ENCODE measurements at places on chromosomes 6 and 20. TPM values are rescaled to one million over a fixed set of nuclear protein-coding genes. Genes with fewer than 3 reads are reported as not detected.

BCAS1 gene
- 4.0 TPM for total RNA-seq

RTN4IP1 gene
- 5.6 TPM for total RNA-seq

CRISP2 gene
- total RNA-seq, result 4.0 TPM

CALHM4 gene
- total RNA-seq, result not detected

DNA sequence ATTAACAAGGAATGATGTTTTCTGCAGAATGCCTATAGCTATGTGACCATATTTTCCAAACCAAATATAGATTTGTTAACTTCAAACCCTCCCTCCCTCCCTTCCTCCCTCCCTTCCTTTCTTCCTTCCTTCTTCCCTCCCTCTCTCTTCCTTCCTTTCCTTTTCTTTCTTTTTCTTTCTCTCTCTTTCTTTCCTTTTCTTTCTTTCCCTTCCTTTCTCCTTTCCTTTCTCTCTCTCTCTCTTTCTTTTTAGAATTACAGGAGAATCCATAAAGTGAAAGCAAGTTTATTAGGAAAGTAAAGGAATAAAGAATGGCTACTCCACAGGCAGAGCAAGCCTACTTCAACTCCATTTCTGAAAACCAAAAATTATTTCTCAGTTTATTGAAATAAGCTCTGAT is 153.0 kb downstream of the AHI1 start:
- no peak for DNase-seq
- no peak overlapping the region for H3K27ac ChIP-seq
- no peak overlapping the region for H3K4me3 ChIP-seq
- no peaks in the 10 kb centered on the region for H3K4me1 ChIP-seq
- no peaks in the 10 kb centered on the region for H3K27me3 ChIP-seq
- H3K36me3 ChIP-seq, result no peaks in the 10 kb centered on the region

DNA sequence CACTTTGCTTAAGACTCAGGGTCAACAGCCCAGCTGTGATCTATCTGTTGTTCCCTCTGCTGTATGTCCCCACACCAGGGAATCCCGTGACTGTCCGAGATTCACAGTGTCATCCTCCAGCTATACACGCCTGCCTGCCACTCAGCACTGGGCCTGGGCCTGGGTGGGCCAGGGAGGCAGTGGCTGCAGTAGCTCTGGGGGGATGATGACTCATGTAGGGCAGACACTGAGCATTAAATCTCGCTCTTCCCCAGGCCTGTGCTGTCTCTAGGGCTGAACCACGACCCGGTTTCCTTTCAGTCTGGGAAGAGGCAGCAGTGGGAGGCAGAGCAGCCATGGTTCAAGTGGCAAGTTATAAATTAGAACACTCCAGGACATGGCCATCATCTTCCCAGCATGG is 173.9 kb downstream of the LRFN2 start:
- H3K36me3 ChIP-seq, result no peaks in the 10 kb centered on the region
- H3K4me3 ChIP-seq, result no peak overlapping the region
- H3K4me1 ChIP-seq, result no peaks in the 10 kb centered on the region
- H3K27me3 ChIP-seq, result peaks cover 6% of the 10 kb centered on the region
- no peak for DNase-seq
- H3K27ac ChIP-seq, result no peak overlapping the region

DNA sequence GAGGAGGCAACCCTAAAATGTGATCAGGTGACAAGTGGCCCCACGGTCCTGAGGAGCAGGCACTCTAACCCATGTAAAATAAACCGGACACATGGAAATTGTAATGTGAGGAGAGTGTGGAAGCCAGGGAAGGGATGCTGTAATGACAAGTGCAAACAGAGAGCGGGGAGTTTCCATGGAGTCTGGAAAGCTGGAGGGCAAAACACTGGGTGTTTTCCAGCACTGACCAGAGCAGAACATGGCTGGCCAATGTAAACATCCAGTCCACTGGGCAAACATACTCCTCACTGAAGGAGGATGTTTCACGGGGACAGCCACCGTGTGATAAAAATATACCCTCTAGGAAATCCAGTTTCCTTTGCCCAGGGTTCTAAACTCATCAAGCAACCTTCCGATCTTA is 219.0 kb upstream of the JARID2 start:
- H3K4me3 ChIP-seq, result no peak overlapping the region
- no peaks in the 10 kb centered on the region for H3K27me3 ChIP-seq
- H3K27ac ChIP-seq, result no peak overlapping the region
- H3K36me3 ChIP-seq, result no peaks in the 10 kb centered on the region

GRCh38 chr20:41072915-41073314 is 44.3 kb downstream of the TOP1 start:
- no peaks in the 10 kb centered on the region for H3K27me3 ChIP-seq
- no peak for DNase-seq
- H3K27ac ChIP-seq, result no peak overlapping the region
- no peaks in the 10 kb centered on the region for H3K4me1 ChIP-seq

DNA sequence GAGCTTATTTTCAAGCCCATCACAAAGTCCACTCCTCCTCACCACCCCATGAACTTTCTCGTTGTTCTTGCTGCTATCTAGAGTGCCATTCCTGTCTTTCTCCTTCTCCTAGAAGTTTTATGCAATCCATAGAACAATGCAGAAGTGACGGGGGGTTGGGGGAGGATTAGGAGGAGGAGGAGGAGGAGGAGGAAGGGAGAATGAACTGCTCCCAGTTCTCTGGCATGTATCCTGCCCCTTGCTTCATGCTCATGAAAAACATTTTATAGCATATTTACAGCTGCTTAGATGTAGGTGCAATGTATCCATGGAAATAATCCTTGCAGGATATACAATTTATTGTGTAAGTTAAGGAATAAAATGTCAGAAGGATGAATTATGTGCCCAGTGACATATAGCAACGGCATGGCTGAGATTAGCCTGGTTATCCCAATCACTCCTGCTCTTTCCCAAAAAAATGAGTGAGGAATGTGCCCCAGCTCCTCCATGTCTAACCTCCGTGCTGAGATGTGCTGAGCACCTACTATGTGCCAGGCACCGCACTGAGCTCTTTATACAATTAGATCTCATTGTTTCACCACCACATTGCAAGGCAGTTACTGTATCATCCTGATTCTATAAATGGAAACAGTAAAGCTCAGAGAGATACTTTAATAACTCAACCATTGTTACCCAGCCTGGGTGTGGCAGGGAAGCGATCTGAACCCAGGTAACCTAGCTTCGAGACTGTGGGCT is 41.6 kb upstream of the TFAP2C start:
- H3K27me3 ChIP-seq, result no peaks in the 10 kb centered on the region
- no peaks in the 10 kb centered on the region for H3K4me1 ChIP-seq
- no peaks in the 10 kb centered on the region for H3K36me3 ChIP-seq
- no peak overlapping the region for H3K27ac ChIP-seq
- no peak overlapping the region for H3K4me3 ChIP-seq

- no peak overlapping the region for H3K27ac ChIP-seq
- no peak overlapping the region for H3K4me3 ChIP-seq
- H3K27me3 ChIP-seq, result no peaks in the 10 kb centered on the region
- DNase-seq, result peak; percentile 36
- H3K36me3 ChIP-seq, result no peaks in the 10 kb centered on the region
These were observed 55.6 kb downstream of the PTPRK start for GRCh38 chr6:128464790-128465189.

GRCh38 chr20:5448449-5449118 is 131.8 kb upstream of the PROKR2 start:
- DNase-seq, result peak; percentile 38
- no peaks in the 10 kb centered on the region for H3K36me3 ChIP-seq
- no peaks in the 10 kb centered on the region for H3K4me1 ChIP-seq
- H3K4me3 ChIP-seq, result no peak overlapping the region
- H3K27me3 ChIP-seq, result peaks cover 3% of the 10 kb centered on the region

- no peak for DNase-seq
- H3K27ac ChIP-seq, result no peak overlapping the region
- no peaks in the 10 kb centered on the region for H3K36me3 ChIP-seq
- no peaks in the 10 kb centered on the region for H3K27me3 ChIP-seq
- no peak overlapping the region for H3K4me3 ChIP-seq
These were observed 181.8 kb downstream of the DLL1 start for GRCh38 chr6:170108890-170109587.

- peaks cover 4% of the 10 kb centered on the region for H3K4me1 ChIP-seq
- H3K27me3 ChIP-seq, result no peaks in the 10 kb centered on the region
- no peaks in the 10 kb centered on the region for H3K36me3 ChIP-seq
- H3K27ac ChIP-seq, result no peak overlapping the region
These were observed 42.8 kb upstream of the AHI1 start for GRCh38 chr6:135540207-135540840.

DNA sequence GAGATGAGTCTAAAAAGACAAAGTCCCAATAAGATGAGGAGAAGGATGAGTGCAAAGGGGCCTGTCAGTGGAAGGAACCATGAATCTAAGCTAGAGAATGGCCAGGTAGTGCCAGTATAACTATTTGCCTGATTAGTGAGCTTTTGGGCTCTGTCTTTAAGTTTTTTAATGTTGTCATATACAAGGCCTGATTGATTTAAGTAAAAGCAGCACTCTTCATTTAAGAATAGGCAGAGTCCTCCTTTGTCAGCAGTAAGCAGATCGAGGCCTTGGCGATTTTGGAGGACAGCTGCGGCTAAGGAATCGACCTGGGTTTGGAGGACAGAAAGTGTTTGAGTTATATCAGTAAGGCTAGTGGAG is 753.4 kb upstream of the ADGRB3 start:
- no peaks in the 10 kb centered on the region for H3K36me3 ChIP-seq
- no peak overlapping the region for H3K4me3 ChIP-seq
- no peaks in the 10 kb centered on the region for H3K4me1 ChIP-seq
- H3K27me3 ChIP-seq, result no peaks in the 10 kb centered on the region
- H3K27ac ChIP-seq, result no peak overlapping the region

All from lung (tissue), 17 donors.